AG04449 (cell line): ENCODE measurements at places on chromosomes 12 and 14.

DNA sequence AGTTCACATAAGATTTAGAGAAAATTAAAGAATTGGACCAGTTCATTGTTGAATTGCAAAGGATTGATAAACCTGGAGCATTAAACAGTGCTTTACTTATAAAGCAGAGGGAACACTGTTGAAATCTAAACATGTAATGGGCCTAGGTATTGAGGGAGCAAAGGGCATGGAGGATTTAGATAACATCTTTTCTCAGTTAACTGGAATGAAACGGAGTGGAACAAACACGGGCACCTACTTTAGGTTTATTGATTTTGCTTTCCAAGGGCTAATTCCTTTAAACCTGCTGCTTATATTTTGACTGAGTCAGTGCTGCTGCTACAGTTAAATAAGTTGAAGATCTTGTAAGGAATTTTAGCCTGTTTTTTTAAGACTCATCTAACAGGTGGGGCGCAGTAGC, 5.6 kb downstream of the EIF4B start:
- DNase-seq, result no peak

GRCh38 chr12:124753993-124754392, 109.7 kb downstream of the SCARB1 start:
- no peak for DNase-seq

- no peak for DNase-seq
These were observed 499 bp downstream of the MIPOL1 start for GRCh38 chr14:37198273-37198598.

- no peak for DNase-seq
These were observed 146.7 kb downstream of the DYRK2 start for GRCh38 chr12:67795236-67795635.

- no peak for DNase-seq
These were observed 63.2 kb downstream of the ATP2B1 start for GRCh38 chr12:89645434-89645833.

DNA sequence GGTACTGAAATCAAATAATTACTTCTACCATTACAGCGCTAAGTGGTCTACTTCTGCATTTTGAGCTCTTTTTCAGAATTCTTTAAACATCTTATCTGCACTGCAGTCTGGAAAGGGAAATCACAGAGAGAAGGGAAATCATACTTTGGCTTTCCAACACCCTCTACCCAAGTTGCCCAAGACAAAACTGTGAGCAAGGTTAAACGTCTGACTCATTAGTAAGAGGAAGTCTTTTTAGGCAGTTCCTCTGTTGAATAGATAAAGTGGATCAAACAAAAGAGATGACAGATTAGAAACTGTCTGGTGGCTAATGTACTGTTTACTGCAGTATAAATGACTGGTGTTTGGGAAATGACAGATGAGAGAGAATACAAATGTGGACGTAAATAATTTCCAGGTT, 858.1 kb downstream of the NRXN3 start:
- DNase-seq, result no peak

DNA sequence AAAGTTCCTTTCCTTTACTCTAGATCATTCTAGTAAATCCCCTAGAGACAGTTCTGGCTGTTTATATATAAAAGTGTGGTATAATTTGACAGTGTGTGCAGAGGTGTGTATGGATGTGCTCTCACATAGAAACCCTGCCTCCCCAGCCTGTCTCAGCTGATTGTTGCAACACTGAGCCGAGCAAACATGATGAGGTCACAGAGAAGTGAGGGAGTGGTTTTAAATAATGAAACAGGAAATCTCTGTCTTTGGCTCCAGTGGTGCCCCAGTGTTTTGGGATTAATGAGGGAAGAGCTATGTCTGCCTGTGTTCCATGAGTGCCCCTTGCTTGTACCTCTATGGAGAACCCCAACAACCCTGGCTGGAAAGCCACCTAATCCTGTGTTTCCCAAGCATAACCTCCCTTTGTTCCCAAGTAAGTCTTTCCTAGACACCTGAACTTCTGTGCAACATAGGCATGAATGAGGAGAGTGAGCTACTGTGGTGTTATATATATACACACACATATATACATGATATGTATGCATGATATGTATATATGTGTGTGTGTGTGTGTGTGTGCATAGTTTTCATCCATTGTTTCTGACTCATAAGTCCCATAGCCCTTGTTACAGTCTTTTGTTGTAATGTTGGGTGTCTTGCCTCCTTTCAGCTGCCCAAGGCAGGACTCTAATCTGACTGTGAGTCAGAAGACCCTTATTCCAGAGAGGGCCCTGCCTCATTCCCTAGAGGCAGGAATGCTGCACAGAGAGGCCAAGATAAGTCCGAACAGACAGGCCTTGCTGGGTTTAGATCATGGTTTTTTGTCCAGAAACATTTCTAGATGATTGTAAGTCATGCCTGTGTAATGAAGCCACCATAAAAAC, 18.0 kb downstream of the TRAF3 start:
- peak; percentile 59 for DNase-seq

DNA sequence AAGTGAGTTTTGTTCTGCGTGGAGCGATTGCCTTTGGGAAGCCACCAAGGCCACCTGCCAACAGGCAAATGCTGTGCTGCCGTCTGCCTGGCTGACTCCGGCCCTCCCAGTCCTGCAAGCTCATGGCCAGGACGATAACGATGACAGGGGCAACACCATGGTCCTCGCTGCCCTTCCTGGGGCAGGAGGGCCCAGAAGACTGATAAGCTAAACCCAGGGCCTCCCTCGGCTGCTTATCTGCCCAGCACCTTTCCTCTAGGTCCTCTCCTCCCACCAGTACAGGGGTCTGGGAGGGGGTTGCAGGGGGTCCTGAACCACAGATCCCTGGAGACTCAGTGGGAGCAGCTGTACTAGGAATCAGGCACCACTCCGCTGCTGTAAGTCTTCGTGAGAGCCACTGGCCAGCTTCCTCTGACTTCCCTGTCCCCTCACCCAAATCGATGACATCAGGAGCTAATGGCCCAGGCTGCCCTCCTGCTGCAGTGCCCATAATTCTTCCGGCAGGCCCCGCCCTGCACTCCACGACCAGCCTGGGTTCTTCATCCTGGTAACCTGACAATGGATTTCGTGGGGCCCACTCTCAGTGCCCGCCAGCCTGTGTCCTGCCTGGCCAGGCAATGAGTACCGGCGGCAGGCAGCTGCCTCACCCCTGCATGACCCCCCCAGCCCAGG, 5.1 kb downstream of the ANKRD9 start:
- DNase-seq, result no peak

GRCh38 chr12:113162102-113163029, 12.8 kb downstream of the CFAP73 start:
- DNase-seq, result no peak

DNA sequence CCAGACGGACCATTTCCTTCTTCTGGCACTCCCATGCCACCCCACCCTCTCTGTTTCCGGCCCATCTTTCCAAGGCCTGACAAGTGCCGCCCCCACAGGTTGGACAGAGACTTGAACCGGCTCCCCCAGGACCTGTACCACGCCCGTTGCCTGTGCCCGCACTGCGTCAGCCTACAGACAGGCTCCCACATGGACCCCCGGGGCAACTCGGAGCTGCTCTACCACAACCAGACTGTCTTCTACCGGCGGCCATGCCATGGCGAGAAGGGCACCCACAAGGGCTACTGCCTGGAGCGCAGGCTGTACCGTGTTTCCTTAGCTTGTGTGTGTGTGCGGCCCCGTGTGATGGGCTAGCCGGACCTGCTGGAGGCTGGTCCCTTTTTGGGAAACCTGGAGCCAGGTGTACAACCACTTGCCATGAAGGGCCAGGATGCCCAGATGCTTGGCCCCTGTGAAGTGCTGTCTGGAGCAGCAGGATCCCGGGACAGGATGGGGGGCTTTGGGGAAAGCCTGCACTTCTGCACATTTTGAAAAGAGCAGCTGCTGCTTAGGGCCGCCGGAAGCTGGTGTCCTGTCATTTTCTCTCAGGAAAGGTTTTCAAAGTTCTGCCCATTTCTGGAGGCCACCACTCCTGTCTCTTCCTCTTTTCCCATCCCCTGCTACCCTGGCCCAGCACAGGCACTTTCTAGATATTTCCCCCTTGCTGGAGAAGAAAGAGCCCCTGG, 1.2 kb upstream of the CMTM5 start:
- no peak for DNase-seq
